Left cardiac atrium (tissue), 4 donors: ENCODE measurements at places on chromosomes 11 and 22. TPM values are rescaled to one million over a fixed set of nuclear protein-coding genes. Genes with fewer than 3 reads are reported as not detected.

DNA sequence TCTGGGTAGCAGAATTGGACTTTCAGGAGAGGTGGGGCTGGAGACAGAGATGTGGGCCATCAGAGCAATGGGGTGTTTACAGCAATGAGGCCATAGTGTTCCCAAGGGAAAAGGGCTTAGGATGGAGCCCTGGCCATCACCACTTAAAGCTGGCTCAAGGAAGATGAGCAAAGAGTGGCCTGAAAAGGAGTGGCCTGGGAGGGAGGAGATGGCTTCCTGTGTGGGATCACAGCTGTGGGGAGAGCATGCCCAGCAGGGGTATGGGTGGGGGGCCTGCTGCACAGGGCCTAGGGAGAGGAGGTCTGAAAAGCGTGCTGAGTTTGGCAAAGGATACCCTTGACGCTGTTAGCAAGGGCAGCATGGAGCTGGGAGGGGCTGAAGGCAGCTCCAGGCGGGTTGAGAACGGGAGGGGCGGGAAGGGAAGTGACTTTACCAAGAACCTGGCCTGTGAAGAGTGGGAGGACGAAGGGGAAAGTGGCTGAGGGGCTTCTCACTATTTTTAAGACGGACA lies 13.9 kb downstream of the LRRC32 start:
- DNase-seq = no peak

GRCh38 chr11:12950670-12951069 lies 58.4 kb upstream of the RASSF10 start:
- no peak for DNase-seq

GRCh38 chr11:110428956-110429730 lies 605 bp upstream of the FDX1 start:
- no peak for DNase-seq

- DNase-seq = no peak
Measured at GRCh38 chr11:10490032-10490397, 35.0 kb downstream of the AMPD3 start.

- DNase-seq = no peak
Measured at GRCh38 chr11:115067900-115068530, 389.7 kb downstream of the NXPE2 start.

GRCh38 chr22:36016684-36017083 lies 11.9 kb downstream of the RBFOX2 start:
- no peak for DNase-seq

DNA sequence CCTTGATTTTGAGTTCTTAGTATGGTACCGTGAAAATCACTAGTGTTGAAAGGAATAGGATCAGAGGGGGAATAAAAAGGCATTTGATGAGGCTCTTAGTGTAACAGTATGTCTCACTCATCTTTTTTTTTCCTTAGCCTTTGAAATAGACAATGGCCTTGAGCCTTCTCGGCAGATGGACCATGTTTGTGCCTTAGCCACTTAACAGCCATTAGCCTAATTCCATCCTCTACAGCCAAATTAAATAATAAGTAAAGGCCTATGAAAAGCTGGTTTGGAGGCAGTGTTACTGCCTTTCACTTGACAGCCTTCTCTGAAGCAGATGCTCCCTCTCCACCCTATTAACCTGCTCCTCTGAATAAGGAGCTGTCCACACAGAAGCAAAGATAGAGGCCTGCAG lies 580.7 kb downstream of the NTM start:
- DNase-seq = no peak

DNA sequence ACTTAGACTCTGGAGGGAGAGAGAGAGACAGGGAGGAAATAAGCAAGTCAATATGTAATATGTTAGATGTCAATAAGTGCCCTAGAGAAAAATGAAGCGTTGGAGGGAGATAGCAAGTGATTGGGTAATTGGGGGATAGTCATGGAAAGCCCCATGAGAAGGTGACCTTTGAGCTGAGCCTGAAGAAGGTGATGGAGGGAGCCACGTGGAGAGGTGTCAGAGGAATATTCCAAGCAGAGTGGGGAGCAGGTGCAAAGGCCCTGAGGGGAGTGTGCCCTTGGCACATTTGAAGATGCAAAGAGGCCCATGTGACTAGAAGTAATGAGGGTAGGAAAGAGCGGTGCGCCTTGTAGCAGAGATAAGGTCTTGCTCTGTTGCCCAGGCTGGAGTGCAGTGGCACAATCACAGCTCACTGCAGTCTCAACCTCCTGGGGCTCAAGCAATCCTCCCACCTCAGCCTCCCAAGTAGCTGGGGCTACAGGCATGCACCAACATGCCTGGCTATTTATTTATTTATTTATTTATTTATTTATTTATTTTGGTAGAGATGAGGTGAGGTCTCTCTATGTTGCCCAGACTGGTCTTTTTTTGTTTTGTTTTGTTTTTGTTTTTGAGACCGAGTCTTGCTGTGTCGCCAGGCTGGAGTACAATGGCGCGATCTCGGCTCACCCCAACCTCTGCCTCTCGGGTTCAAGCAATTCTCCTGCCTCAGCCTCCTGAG lies 2.1 kb downstream of the LHFPL7 start:
- no peak for DNase-seq

DNA sequence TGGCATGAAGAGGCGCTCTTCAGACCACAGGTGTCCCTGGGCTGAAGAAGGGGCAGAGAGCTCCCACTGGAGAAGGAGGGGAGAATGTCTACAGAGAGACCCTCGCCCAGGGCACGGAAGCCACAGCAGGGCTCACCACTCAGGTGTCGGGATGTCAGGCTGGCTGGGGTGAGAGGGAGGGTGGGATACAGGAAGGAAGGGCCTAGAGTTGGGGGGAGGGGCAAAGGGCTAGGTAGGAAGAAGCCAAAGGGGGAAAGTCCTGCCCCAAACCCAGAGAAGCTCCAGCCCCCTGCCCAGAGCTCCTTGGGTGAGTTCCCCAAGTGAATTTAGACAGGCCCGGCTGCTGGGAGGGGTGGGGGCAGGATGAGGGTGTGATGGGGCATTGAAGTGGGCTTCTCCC lies 232.0 kb downstream of the CEP164 start:
- no peak for DNase-seq

- no peak for DNase-seq
Measured at GRCh38 chr22:21663738-21664137, 2.1 kb upstream of the PPIL2 start.

- no peak for DNase-seq
Measured at GRCh38 chr11:81030186-81030585, 1589.4 kb upstream of the TENM4 start.

- DNase-seq = no peak
Measured at GRCh38 chr11:70139785-70140410, 61.8 kb downstream of the ANO1 start.

- no peak for DNase-seq
Measured at GRCh38 chr11:107439586-107440167, 17.9 kb downstream of the CWF19L2 start.

GRCh38 chr11:119924017-119924416 lies 195.0 kb upstream of the NECTIN1 start:
- no peak for DNase-seq

- no peak for DNase-seq
Measured at GRCh38 chr22:46862418-46863324, 100.2 kb downstream of the TBC1D22A start.

GRCh38 chr22:23227380-23227779 lies 47.1 kb downstream of the BCR start:
- DNase-seq = no peak

DNA sequence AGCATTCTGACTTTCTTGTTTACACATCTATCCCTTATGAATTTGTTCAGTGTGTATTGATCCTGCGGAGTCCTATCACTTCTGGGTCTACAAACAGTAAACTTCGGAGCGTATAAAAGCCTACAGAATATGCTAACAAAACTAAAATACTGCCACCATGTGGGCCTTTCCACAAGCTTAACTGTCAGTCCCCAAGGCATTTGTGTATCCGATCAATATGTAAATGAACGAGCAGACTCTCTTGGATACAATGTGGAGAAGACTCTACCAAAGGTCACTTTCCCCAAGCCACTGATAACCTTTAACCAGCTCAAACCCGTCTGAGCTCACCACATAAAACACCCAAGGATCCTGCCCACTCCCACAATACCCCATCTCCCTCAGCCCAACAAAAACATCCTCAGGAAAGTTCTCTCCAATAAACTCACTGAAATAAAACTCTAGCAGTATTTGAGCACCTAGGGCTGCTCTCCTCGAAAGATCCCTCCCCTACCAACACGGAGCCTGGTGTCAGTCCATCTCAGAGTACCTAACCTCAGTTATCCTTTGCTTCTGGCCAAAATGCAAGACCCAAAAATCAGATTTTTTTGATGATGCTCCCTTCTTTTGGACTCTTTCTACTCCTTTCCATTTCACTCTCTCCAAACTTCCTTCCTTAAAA lies 17.8 kb downstream of the ADA2 start:
- DNase-seq = no peak

DNA sequence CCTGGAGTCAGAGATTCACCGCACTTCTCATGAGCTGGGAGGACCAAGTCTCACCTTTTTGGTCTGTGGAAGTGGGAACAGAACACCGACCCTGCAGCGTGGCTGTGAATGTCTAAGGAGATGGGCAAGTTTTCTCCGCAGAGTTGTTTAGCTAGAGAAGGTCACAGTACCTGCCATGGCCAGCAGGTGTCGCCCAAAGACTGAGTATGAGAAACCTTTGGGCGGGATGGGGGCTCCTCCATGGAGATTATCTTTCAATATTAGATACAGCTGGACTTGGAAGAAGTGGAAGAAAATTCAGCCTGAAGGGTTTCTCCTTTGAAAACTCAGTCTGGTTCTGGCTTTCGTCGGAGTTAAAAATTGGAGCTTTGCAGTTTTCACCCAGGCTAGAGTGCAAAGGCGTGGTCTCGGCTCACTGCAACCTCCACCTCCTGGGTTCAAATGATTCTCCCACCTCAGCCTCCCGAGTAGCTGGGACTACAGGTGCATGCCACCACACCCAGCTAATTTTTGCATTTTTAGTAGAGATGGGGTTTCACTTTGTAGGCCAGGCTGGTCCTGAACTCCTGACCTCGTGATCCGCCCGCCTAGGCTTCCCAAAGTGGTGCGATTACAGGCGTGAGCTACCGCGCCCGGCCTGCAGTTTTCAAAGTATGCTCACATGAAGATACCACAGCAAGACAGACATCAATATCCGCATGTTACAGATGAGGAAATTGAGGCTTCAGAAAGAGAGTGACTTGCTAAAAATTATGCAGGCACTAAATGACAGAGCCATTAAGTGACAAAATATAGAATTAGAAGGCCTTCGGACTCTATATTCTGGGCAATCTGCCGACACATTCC lies 10.7 kb upstream of the DSCAML1 start:
- peak; percentile 81 for DNase-seq

DNA sequence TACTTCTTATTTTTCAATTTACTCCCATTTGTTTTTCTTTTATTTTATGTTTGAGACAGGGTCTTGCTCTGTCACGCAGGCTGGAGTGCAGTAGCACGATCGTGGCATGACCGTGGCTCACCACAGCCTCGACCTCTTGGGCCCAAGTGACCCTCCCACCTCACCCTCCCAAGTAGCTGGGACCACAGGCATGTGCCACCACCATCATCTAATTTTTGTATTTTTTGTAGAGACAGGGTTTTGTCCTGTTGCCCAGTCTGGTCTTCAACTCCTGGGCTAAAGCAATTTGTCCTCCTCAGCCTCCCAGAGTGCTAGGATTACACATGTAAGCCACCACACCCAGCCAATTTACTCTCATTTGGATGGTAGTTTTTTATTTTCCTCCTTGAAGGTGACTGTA lies 679.3 kb upstream of the CCDC179 start:
- DNase-seq = no peak

DNA sequence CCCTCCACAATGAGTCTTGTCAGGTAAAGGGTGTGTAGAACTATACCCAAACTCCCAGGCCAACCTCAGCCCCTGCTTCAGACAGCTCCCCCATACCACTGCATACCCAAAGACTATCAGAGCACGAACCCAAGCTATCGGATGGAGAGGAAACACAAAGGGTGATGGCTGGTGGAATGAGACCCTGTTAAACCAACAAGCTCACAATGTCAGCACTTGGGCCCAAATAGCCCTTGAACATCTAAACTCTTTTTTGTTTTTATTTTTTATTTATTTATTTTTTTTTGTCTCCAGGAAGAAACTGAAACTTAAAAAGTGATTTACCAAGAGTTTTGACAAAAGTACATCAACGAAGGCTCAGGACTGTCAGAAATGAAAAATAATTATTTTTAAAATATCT lies 10.6 kb downstream of the DGCR2 start:
- no peak for DNase-seq

- no peak for DNase-seq
Measured at GRCh38 chr11:110513846-110514437, 84.2 kb downstream of the FDX1 start.

- DNase-seq = peak; percentile 75
Measured at GRCh38 chr22:24977370-24978221, 25.1 kb downstream of the KIAA1671 start.

Gene CD44
- total RNA-seq = 63.6 TPM

Gene LRRC32
- total RNA-seq = 88.2 TPM

Gene HOATZ
- not detected for total RNA-seq

Gene SERHL2
- total RNA-seq = 2.1 TPM

Gene CCDC188
- total RNA-seq = 0.44 TPM

Gene CHRNA10
- total RNA-seq = 0.58 TPM

Gene SCUBE1
- total RNA-seq = 3.3 TPM

Gene SERPIND1
- total RNA-seq = 1.7 TPM
